ENCODE measurements at places on chromosomes 7 and 10.

DNA sequence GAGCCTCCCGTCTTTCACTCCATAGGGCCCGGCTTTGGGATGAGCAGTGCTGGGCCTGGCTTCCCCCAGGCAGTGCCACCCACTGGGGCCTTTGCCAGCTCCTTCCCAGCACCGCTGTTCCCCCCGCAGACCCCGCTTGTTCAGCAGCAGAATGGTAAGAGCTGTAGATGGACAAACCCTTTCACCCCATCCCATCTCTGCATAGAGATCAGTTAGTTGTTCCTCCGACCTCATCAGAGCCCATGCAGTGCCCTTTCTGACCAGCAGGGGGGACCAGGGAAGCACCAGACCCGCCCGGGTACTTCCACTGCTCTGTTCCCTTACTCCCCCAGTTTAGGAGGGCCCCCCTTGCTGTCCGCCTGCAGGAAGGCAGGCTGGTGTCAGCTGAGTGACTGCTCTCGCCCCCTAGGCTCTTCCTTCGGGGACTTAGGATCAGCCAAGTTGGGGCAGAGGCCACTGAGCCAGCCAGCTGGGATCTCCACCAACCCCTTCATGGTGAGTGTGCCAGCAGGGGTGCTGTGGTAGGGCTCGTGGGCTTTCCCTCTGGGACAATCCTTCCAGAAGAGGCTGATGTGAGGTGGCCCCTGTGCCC is 9.8 kb downstream of the SAP25 start:
- H3K36me3 ChIP-seq = no peaks in the 10 kb centered on the region
- H3K27ac ChIP-seq = no peak overlapping the region
- peak; percentile 81 for DNase-seq
- H3K4me3 ChIP-seq = no peak overlapping the region
- no peaks in the 10 kb centered on the region for H3K4me1 ChIP-seq

DNA sequence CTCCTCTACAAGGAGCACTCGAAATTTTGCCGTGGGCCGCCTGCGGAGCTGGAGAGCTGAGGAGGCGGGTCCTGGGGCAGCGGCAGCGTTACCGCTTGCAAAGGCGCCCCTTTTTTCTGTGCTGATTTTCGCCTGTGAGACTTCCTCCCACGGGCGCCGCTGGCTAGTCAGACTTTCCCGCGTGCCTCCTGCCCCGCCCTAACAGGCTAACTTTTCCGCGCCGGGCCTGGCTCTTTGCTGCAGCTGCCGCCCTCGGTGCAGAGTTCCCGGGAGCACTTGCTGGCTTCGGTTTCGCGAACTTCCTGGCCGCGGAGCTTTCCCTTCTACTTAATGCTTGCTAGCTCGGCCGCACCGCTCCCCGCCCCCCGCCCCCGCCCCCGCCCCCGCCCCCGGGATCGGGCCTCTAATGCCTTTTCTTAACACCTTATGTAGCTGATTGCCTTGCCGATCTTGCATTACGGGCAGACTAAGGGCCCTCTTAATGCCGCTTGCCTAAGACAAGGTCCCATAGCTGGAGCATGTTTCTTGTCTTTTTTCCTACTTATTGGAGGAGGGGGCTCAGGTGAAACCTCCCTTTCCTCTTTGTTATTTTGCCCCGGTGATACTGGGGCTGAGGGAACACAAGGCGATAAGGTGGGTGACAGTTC is 37.9 kb upstream of the RASGEF1A start:
- no peaks in the 10 kb centered on the region for H3K4me1 ChIP-seq
- H3K27ac ChIP-seq = no peak overlapping the region
- H3K4me3 ChIP-seq = peak overlapping the region; percentile 48
- no peaks in the 10 kb centered on the region for H3K27me3 ChIP-seq

GRCh38 chr10:124742413-124743190 is 1.6 kb downstream of the FAM53B start:
- DNase-seq = peak; percentile 80
- H3K27me3 ChIP-seq = no peaks in the 10 kb centered on the region
- peak overlapping the region; percentile 66 for H3K4me3 ChIP-seq

DNA sequence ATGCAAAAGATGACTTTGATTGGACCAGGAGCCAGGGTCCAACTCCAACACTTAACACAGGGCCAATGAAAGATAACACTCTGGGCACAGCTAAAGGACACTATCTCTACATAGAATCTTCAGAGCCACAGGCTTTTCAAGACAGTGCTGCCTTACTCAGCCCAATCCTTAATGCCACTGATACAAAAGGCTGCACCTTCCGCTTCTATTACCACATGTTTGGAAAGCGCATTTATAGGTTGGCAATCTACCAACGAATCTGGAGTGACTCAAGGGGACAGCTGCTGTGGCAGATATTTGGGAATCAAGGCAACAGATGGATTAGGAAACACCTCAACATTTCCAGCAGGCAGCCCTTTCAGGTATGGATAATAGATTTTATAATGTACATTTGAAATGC is 160.7 kb downstream of the MALRD1 start:
- H3K4me3 ChIP-seq = no peak overlapping the region
- no peak for DNase-seq
- no peaks in the 10 kb centered on the region for H3K27me3 ChIP-seq
- no peaks in the 10 kb centered on the region for H3K36me3 ChIP-seq
- no peak overlapping the region for H3K27ac ChIP-seq

- DNase-seq = peak; percentile 87
- no peaks in the 10 kb centered on the region for H3K36me3 ChIP-seq
- no peaks in the 10 kb centered on the region for H3K27me3 ChIP-seq
- H3K4me1 ChIP-seq = peaks cover 6% of the 10 kb centered on the region
- peak overlapping the region; percentile 82 for H3K4me3 ChIP-seq
- peak overlapping the region; percentile 96 for H3K27ac ChIP-seq
Measured at GRCh38 chr7:23467806-23468525, 2.3 kb downstream of the IGF2BP3 start.

DNA sequence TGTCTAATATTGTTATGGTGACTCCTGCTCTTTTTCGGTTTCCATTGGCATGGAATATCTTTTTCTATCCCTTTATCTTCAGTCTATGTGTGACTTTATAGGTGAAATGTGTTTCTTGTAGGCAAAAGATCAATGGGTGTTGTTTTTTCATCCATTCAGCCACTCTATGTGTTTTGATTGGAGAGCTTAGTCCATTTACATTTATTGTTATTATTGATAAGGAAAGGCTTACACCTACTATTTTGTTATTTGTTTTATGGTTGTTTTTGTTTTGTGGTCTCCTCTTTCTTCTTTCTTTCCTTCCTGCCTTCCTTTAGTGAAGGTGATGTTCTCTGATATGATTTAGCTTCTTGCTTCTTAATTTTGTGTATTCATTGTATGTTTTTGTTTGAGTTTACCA is 414.3 kb downstream of the ADRA2A start:
- no peaks in the 10 kb centered on the region for H3K4me1 ChIP-seq
- DNase-seq = no peak
- H3K27ac ChIP-seq = no peak overlapping the region
- no peaks in the 10 kb centered on the region for H3K36me3 ChIP-seq
- H3K4me3 ChIP-seq = no peak overlapping the region
- no peaks in the 10 kb centered on the region for H3K27me3 ChIP-seq

GRCh38 chr10:131586958-131587357 is 275.4 kb upstream of the TCERG1L start:
- no peak overlapping the region for H3K27ac ChIP-seq
- H3K4me1 ChIP-seq = no peaks in the 10 kb centered on the region
- DNase-seq = no peak
- no peaks in the 10 kb centered on the region for H3K36me3 ChIP-seq

DNA sequence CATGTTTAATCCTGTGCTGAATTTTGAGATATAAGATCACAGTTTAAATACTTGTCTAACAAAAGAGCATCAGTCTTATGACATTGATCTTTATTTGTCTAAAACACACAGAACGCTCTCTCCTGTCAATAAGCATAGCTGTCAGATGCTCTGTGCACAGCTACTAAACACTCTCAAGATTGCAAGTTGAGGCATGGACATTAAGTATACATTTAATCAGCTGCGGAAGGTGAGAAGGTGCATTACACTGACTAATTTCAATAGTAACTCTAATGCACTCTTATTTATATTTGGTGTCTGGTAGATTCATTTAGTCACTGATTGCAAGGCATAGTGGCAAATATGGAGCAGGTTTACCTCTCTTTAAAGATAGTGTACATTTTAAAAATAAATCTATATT is 580.3 kb upstream of the NRP1 start:
- H3K27ac ChIP-seq = no peak overlapping the region
- no peak for DNase-seq
- H3K36me3 ChIP-seq = no peaks in the 10 kb centered on the region
- H3K4me1 ChIP-seq = no peaks in the 10 kb centered on the region
- no peaks in the 10 kb centered on the region for H3K27me3 ChIP-seq
- H3K4me3 ChIP-seq = no peak overlapping the region

DNA sequence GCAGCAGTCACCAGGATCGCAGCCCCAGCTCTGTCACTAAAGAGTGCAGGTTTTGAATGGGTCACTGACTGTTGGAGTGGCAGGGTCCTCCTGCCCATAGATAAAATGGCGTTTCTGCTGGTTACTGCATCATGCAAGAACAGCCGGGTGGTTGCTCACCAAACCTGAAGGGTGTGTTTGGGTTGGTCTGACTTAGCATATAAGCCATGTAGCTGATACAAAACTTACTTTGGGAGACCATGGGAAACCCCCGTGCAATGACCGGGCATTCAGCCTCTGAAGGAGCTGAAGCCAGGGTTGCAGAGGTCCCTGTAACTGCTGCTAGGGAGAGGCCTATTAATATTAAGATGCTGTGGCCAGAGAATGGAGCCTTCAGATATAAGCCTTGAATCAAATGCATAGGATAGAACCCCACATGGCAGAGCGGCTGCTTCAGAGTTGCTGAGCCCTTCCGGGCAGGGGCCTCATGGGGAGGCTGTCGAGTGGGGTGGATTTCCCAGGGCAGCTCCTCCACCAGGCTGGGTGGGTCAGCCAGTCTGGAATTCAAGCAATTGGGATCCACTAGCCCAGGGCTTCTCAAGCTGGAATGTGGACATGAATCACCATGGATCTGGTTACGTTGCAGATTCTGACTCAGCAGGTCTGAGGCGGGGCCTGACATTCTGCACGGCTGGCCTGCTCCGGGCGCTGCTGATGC is 70.9 kb upstream of the CTBP2 start:
- no peak overlapping the region for H3K27ac ChIP-seq
- H3K4me3 ChIP-seq = no peak overlapping the region
- no peaks in the 10 kb centered on the region for H3K27me3 ChIP-seq
- H3K4me1 ChIP-seq = peaks cover 3% of the 10 kb centered on the region
- DNase-seq = peak; percentile 96

GRCh38 chr7:69656890-69657289 is 58.6 kb downstream of the AUTS2 start:
- peak; percentile 88 for DNase-seq
- peak overlapping the region; percentile 41 for H3K27ac ChIP-seq
- H3K4me1 ChIP-seq = peaks cover 16% of the 10 kb centered on the region
- H3K36me3 ChIP-seq = no peaks in the 10 kb centered on the region
- H3K27me3 ChIP-seq = no peaks in the 10 kb centered on the region

Measured in mesendoderm (in vitro differentiated cells).